CD4-positive, alpha-beta T cell treated with Interleukin-4 for 4 hours (primary cell): ENCODE measurements at places on chromosomes 6 and 20.
A peak's percentile ranks its signal among the peaks of the same experiment; 100 is the strongest.

DNA sequence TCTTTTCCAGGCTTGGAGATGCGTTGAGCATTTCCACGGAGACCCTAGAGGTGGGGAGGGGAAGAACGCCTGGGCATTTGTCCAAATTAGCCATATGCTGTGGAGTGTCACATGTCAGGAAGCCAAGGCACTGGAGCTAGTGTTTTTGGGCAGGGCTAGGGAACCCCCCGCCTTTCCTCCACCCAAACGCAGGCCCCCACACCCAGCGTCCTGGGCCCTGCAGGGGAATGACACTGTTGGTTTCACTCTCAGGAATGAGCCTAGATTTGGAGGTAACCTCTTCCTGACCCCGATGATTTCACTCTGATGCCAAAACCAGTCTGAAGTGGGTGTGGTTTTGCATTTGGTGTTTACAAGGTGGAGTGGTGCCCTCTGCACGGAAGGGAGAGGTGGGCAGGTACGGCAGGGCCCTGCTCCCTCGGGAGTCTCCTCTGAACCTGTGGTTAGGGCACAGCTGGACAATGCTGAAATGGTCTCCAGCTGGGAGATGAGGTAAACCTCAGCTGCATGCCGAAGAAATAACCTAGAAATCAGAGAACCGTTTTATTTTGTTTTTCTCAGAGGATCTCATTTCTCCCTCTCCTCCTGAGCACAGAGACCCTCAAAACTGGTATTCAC is 29.5 kb downstream of the MTHFD1L start:
- peak; percentile 18 for DNase-seq

DNA sequence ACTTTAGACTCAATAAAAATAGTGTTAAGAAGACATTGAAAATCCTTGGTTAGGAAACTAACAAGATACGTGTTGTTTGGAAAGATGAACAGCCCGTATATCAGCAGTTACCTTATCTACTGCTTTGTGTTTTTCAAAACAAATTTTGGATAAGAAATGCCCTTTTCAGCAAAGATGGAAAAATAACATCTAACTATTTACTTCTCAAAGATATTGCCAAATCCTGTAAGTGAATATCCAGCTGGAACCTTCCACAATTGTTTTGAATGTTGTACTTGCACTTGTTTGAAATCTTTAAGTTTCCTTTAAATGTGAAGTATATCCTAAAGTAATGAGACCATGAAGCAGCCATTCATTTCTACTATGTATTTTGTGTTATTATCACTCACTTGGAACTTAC is 14.6 kb downstream of the TAGAP start:
- no peak for DNase-seq

GRCh38 chr20:48972816-48973215 is 51.3 kb downstream of the ARFGEF2 start:
- DNase-seq, result no peak

- no peak for DNase-seq
Observed at GRCh38 chr6:169139179-169139971, 114.3 kb downstream of the THBS2 start.

DNA sequence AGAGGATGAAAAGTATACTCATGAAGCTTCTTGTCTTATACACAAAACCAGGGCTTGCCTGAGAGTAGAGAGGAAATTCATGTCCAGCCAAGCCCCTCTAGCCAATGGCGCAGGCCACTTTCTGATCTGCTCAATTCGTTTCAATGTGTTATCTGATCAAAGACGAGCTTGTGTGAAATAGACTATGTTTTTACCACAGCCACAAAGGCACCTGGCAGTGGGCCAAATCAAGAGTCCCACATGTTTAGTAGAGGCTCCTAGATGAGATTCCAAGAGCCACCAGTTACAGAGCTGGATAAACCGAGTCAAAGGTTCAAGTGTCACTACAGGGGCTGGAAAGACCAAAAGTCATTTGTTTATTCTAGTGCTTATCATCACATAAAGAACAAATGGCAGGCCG is 34.9 kb downstream of the GPLD1 start:
- no peak for DNase-seq

- DNase-seq, result no peak
Observed at GRCh38 chr6:169499848-169500247, 202.0 kb downstream of the WDR27 start.

DNA sequence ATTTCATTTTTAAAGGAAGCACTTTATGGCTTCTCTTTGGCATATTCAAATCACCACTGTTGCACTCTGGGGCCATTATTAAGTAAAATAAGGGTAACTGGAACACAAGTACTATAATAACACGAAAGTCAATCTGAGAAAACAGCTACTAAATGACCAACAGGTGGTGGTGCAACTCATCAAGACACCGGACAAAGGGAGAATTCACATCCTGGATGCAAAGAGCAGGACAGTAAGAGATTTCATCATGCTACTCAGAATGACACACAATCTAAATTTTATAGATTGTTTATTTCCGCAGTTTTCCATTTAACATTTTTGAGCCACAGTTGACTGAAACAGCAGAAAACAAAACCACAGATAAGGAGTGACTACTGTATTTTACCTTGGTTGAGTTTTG is 27.6 kb upstream of the LY86 start:
- no peak for DNase-seq

DNA sequence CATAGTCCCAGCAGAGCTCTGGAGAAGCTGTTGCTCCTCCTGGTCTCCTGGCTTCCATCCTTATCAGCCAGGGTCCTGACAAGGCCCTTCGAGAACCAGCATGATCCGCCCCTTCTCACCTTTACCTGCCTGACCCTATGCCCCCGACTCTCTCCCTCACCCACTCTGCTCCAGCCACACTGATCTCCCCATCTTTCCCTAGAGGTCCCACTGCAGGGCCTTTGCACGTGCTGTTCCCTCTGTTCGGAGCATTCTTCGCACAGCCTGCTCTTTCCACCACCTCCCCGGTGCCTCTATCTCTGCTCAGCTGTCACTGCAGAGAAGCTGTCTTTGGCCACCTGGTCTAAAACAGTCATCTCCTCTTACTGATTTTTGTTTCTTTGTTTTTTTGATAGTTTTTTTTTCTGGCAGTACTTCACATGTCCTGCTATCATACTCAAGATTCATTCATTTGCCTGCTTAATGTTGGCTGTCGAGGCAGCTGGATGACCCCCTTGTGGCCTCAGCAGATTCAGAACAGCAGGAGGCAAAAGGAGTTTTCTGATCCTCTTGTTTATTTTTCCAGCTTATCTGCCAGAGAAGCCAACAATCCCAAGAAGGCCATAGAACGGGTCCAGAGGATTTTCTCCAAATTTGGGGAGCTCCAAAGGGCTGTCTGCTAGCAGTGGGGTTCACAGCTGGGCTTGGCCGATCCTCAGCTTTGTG is 1.6 kb upstream of the PTGIS start:
- DNase-seq, result no peak

DNA sequence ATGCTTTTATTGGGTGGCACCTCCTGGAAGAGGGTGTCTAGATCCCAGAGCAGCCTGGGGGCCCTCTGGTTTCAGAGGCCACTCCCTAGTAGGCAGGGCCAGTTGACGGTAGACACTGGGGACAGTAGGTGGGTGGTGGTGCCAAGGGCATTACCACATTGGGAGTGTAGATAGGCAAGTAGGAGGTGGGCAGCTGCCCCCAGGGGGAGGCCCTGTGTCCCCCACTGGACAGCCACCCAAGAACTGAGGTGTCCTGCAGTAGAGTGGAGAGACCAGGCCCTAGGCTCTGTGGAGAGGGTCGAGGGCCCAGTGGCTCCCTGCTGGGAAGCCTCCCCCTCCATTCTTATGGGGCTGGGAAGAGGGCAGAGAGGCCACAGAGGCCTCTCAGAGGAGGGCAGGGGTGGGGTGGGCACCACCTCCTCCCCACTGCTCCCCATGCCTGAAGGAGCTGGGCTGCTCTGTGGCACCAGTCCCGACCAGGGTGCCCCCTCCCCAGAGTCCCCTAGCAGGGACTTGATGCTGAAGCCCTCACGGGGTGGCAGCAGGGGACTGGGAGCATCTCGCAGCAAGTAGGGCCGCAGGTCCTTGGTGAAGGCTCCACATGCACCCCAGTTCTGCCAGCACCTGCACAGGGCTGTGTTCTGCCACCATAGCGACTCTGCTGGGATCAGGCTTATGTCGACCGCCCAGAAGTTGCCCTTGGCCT is 305.0 kb upstream of the KCNQ5 start:
- no peak for DNase-seq

- DNase-seq, result no peak
Observed at GRCh38 chr6:82891076-82891475, 174.6 kb downstream of the UBE3D start.

- DNase-seq, result no peak
Observed at GRCh38 chr6:54044059-54044458, 67.2 kb upstream of the MLIP start.

GRCh38 chr20:1493536-1493935 is 2.3 kb upstream of the SIRPB2 start:
- DNase-seq, result no peak

DNA sequence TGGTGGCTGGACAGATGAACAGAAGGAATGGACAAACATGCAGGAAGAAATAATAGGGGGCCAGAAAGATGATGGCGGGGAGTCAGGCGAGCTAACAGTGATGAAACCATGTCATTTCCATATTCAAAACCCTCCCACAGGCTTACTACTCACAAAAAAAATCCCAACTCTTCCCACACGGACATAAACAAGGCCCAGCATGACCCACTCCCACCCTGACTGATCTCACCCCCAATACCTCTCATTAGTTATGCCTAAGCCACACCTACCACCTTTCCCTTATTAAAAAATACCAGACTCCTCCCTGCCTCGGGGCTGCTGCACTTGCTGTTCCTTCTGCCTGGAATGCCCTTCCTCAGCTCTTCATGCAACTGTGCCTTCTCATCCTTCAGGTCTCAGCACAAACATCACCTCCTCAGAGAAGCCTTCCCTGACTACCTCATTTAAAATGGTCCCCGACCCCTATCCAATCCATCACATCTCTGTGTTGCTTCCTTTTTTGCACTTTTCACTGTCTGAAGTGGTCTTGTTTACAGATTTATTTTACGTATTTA is 145.8 kb downstream of the PREX1 start:
- DNase-seq, result no peak

DNA sequence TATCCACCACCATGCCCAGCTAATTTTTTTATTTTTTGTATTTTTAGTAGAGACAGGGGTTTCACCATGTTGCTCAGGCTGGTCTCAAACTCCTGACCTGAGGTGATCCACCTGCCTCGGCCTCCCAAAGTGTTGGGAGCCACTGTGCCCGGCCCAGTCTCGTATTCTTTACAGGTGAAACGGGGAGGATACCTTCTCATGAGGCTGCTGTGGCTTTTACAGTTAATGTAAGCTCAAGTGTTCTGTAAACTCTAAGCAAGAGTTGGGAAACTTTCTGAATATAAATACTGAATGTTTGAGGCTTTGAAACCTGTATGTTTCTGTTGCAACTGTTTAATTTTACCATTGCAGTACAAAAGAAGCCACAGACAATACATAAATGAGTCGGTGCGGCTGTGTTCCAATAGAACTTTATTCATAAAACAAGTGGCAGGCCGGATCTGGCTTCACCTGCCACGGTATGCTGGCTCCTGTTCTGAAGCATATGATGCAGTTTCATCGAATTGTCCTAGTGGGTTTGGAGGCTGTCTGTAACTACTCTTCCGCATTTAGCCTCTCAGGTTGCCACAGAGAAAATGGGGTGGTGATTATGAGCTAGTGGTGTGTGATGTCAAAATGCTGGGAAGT is 192.5 kb upstream of the ZFP64 start:
- DNase-seq, result no peak

DNA sequence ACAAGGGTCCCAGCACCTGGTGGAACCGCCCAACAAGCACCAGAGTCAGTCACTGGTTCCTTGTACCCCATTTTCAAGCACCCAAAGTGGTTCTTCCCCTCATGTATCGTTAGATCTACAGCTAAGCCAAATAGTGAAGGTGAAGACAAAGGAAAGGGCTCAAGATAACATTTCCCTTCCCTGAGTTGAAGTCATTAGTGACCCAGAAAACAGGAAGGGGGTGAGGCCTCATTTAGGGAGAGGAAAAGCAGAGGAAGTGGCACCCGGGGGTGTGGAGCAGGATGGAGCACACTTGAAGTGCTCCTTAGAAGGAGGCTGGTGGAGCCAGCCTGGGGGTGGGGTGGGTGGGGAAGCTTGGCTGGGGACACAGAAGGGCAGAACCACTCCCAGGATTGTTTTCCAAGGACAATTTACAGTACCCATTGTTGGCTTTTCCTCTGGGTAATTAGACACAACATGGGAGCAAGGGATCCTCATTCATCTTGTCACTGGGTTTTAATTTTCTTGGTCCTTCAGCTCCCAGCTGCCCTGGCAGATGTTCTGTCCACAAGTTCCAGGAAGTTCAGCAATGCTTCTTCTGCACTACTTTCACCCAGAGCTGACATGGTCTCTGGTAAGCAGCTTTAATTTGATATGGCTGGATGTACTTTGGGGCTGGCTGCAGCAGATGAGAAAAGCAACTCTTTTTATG is 73.3 kb upstream of the CD93 start:
- no peak for DNase-seq

DNA sequence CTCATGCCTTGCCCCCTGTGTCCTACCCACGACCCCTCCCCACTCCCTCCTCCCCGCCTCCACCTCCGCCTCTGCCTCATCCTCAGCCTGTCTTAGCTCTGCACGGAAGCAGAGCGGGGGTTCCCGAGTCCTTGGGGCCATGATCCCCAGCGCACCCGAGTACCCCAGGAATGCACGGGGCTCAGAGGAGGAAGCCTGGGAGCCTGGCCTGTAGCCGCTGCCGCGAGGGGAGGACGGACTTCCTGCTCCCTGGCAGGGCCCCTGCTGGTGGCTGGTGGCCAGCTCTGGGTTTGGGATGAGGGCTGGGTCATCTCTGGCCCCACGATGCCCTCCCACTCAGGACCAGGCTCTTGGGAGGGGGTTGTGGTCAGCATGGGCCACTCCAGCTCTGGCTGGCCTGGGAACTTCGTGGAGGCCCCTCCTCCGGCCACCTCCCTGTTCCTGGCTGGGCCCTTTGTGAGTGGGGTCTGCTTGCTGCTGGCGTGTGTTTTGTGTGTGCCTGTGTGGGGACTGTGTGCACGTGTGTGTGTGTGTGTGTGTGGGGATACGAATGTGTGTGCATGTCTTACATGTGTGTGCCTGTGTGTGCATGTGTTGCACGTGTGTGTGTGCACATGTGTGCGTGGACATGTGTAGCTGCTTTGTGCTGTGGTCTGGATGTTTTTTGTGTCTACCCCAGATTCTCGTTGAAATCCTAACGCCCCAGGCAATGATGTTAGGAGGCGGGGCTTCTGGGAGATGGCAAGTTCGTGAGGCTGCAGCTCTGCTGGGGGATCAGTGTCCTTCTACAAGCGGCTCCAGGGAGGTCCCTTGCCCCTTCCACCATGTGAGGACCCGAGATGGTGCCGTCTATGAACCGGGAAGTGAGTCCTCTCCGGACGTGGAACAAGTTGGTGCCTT is 1.3 kb upstream of the RBBP8NL start:
- DNase-seq, result no peak

DNA sequence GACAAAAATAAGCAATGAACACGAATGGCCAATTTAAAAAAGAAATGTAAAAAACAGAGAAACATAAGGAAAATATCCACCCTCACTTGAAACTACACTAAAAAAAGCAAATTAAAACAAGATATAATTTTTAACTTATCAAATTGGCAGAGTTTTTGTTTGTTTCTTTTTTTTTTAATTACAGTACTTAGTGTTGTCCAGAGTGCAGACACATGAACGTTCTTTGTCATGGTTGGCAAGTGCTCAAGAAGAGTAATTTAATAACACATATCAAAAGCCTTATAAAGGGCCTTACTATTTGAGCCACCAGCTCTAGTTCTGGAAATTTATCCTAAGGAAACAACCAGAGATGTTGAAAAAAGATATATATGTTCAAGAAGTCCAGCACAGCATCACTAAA is 142.3 kb downstream of the ATXN1 start:
- DNase-seq, result no peak

GRCh38 chr6:134449781-134450180 is 131.9 kb upstream of the SGK1 start:
- DNase-seq, result no peak
